ENCODE measurements at places on chromosomes 11 and 22. TPM values are rescaled to one million over a fixed set of nuclear protein-coding genes. Genes with fewer than 3 reads are reported as not detected.
A peak's percentile ranks its signal among the peaks of the same experiment; 100 is the strongest.

GRCh38 chr11:77559686-77560401, 29.9 kb upstream of the AQP11 start:
- no peak for DNase-seq

- no peak for DNase-seq
Observed at GRCh38 chr11:26287067-26287518, 44.8 kb upstream of the ANO3 start.

DNA sequence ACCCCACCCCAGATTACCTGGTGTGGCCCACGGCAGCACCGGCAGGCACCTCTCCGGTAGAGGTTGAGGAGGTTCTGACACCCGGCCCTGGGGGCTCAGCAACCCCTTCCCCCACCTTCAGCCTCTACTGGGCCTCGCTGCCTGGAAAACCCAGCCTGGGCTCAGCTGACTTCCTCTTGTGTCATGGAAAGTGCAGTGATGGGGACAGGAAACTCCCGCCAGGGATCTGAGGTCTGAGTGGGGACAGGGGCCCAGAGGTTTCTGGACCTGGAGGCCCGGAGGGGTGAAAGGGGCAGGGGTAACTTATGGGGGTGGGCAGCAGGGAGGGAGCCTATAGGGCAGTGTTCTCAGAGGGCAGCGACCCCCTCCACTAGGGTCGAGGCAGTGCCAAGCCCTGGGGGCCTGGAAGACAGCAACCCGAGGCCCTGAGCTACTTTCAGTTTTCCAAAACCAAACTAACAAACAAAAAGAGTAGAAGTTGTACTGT, 10.0 kb upstream of the CD5 start:
- peak; percentile 47 for DNase-seq

DNA sequence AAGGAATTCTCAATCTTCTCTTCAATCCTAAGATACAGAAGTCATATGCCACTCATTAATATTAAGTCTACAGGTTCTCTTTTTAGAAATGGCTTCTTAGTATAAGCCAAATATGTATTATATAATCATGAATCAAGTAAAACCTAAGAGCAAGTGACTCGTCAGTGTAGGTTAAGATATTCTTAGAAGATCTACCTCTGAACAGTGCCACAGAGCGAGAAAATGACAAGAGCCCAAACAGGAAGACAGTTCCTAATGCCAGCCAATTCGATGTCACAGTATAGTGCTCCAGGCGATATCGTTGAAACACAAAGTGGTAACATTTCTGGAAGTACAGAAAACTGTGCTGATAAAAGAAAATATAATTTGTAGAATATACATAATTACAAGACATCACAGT, 33.3 kb downstream of the ALG9 start:
- no peak for DNase-seq

GRCh38 chr22:24389680-24390079, 37.7 kb upstream of the ADORA2A start:
- DNase-seq, result no peak

GRCh38 chr11:36953976-36954375, 355.9 kb upstream of the RAG2 start:
- peak; percentile 76 for DNase-seq

DNA sequence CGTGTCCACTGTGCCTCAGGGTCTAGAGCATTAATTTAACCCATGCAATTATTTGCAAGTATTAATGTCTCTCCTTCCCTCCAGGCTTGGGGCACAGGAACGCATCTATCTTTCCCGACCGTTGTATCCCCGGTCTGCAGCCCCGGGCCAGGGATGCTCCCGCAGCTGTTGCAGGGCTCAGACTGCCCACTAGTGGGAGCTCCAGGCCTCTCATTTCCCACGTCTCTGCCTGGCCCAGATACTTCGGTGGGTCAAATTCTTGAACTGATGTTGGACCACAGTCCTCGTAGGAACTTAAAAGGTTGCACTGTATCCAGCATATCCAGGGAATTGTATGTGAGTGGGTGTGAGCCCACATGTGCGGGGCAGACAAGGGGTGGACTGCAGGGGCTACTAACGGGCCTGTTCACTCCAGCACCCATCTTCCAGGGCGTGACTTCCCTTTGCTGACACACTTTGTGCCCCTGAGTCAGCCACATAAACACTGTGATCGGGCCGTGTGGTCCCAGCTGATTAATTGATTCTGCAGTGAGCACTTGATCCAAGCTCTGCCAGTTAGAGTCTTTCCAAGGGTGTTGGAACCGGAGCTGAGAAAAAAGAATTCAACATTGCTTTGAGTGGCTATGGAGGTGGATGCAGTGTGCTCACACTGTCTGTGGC, 451.3 kb downstream of the TBC1D22A start:
- no peak for DNase-seq

- no peak for DNase-seq
Observed at GRCh38 chr11:69048031-69048693, 570 bp upstream of the TPCN2 start.

- DNase-seq, result no peak
Observed at GRCh38 chr11:64342869-64343745, 3.1 kb downstream of the CCDC88B start.

The PRR33 gene
- polyA plus RNA-seq, result 3.7 TPM

The OR51E2 gene
- 0.50 TPM for polyA plus RNA-seq

The LYVE1 gene
- 111 TPM for polyA plus RNA-seq

All from muscle of back (tissue), 13 donors.